ENCODE measurements at places on chromosomes 5 and 9.

- no peak for DNase-seq
Measured at GRCh38 chr5:38190111-38190510, 68.2 kb upstream of the EGFLAM start.

DNA sequence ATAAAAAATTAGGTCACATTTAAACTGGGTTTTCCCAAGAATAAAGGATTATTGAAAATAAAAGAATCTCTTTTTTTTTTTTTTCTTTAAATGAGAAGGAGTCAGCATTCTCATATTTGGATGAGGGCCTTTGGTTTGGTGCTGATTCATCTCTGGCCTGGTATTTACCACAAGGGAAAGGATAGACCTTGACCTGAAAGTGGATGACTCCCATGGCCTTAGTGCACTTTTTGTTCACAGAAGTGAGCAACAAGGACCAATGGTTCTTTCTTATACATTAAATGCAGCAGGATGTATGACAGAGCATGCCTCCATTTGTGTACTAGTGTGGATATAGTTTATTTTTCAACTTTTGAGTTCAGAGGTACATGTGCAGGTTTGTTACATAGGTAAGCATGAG is 6.9 kb downstream of the YTHDC2 start:
- no peak for DNase-seq

DNA sequence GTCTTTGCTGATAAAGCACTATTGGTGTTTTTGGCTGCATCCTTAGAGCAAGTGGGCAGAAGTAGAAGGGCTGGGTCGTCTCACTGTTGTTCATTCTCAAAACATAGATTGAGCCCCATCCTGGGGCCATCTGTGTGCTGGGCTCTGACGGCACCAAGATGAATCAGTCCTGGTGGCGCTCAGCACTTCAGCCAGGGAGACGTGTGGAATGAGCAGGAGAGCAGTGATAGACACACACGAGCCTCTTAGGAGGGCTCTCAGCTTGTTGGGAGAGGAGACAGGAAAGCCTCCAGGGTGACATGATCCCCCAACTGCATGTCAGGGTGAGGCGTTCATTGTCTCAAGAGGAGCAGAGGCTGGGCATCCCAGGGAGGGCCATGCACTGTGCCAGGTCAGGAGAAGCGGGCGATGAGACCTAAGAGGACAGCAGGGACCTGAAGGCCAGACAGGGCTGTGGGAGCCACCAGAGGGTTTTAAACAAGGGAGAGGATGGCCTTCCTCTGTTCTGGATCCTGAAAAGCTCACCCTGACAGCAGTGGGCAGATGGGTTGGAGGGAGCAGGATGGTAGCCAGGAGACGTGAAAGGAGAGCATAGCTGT is 115.8 kb downstream of the DAB2IP start:
- no peak for DNase-seq

DNA sequence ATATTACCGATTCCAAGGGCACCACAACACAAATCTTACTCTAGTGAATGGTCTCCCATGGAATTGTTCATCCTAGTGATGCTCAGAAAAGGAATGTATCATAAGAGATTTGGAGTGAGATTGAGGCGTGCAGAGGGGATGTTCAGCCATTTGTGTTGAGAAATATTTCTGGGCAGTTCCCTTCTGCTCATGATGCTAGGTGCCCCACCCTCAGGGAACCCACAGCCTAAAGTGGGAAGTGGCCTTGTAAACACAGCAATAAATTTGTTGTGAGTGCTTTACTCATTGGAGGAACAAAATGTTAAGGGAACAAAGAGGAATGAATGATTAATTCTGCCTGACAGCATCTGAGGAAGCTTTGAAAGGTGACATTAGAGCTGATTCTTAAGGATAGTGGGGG is 129.9 kb downstream of the TLE4 start:
- DNase-seq = no peak

- DNase-seq = no peak
Measured at GRCh38 chr9:116096046-116096445, 57.5 kb upstream of the PAPPA start.

GRCh38 chr9:69996967-69997366 is 46.7 kb upstream of the MAMDC2 start:
- DNase-seq = no peak

DNA sequence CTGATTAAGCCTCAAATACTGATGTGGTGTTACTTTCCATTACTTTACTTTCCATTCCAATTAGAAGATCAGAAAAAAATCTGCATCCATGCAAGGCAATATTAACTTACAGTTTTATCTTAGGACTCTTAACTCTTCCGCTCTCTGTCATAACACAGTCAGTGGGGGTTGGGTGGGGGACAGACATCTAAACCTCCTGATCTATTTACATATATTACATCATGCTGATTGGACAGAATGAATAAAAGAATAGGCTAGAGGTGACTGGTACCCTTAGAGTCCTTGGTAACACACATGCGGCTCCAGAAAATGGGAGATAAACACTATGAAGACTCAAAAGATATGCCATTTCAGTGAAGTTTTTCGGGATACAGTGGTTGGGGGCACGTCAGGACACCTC is 27.6 kb downstream of the RAPGEF6 start:
- DNase-seq = no peak

DNA sequence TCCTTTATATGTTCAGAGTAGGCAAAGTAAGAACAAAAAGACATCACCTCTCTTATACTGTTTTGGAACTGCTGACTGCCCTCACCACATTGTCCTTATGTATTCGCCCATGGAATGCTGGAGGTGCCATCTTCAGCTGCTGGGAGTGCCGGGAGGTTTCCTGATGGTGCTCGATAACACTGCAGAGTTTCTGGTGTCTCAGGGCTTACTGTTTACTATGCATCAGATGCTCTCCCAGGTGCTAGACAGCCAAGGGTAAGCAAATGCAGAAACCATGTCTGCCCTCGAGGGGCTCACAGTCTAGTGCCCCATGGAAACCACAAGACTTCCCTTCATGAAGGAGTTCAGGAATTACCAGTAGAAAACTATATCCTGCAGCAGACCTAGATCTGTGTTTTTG is 70.1 kb upstream of the SMIM23 start:
- DNase-seq = no peak

GRCh38 chr5:143588933-143589662 is 185.6 kb upstream of the NR3C1 start:
- DNase-seq = no peak

DNA sequence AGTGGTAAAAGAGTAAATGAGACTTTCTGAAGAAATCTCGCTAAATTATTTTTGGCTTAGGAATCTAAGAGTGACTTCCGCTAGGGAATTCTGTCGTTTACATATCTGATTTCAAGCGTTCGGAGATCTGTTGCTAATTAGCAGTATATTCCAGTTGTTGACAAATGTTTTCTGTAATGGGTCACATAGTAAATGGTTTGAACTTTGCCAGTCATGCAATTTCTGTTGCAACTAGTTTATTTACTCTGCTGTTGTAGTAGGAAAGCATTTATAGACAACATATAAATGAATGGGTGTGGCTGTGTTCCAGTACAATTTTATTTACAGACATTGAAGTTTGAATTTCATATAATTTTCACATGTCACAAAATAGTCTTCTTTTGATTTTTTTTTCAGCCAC is 57.4 kb upstream of the JAK2 start:
- no peak for DNase-seq

DNA sequence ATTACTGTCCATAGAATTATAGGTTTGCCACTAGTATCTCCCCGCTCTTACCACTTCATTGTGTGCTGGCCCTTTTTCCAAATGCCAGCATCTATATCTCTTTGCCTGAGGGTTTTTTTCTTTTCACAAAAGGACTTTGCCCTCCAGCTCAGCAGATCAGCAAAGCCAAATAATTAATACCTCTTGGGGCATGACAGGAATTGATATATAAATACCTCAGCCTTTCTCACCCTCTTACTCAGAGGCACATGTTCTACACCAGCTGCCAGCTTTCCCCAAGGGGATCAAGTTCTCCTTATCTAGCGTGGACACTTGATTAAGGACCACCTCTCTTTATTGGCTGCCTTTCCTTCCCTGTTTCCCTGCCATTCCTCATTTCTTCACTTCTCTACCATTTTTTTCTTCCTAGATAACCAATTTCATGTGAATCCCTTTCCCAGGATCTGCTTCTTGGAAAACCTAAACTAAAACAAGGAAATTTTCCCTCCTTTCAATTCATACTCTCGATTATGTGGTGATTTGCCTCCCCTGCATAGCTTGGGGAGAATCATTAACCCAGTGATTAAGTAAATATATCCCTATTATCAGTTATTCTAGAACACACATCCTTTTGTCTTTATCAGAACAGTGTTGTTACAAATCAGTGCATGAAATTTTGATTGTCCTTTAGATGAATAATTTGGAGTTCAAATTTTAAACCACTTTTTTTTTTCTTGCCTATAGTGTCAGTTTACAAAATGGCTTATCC is 6.9 kb upstream of the NUDT12 start:
- DNase-seq = no peak

GRCh38 chr9:129944506-129945116 is 98.4 kb downstream of the FNBP1 start:
- peak; percentile 74 for DNase-seq

- DNase-seq = no peak
Measured at GRCh38 chr5:53895091-53895683, 334.7 kb downstream of the NDUFS4 start.

- DNase-seq = no peak
Measured at GRCh38 chr5:173055722-173055982, 500 bp upstream of the CREBRF start.

DNA sequence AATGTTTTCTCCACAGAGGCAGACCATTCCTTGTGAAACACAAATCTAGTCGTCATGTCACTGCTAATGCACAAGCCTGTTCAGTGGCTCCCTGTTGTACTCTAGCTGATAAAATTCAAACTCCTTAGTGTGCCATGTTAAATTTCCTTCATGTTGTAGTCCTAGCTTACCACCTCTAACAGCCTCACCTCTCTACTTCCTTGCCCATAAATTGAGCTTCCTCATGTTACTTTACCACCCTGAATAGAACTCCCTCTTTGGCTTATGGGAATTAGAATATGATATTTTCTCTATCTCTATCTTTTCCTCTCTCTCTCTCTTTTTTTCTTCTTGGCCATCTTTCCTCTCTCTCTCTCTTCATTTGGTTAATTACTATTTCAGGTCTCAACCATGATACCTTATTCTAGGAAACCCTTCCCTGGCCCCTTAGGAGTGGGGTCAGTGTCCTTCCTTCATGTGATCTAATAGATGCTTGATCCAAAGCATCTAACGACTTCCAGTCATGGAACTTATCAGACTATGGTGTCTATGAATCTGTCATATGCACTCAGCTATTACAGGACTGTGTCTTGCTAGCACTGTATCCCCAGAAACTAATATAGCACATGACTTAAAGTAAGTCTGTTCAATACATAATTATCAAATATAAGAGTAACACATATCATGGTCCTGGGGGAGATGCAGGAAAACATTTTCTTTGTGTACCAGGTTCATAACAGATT is 31.5 kb upstream of the ALDH1A1 start:
- no peak for DNase-seq

DNA sequence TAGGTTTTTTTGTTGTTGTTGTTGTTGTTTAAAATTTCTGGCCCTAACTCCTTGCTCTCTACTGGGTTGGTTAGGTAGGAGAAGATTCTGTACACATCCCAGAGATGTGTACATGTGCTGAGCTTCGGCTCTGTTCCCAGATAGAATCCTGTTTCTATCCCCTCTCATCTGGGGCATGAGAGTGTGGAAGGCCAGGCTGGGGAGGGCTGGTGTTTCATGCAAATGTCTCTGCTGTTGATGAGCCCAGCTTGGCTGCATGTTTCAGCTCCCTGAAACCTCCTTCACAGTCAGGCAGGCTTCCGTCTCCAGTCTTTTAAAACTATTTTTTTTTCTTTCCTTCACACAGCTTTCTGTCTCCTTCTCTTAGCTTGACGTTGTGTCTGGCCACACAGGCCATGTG is 526.9 kb upstream of the KLF4 start:
- no peak for DNase-seq

DNA sequence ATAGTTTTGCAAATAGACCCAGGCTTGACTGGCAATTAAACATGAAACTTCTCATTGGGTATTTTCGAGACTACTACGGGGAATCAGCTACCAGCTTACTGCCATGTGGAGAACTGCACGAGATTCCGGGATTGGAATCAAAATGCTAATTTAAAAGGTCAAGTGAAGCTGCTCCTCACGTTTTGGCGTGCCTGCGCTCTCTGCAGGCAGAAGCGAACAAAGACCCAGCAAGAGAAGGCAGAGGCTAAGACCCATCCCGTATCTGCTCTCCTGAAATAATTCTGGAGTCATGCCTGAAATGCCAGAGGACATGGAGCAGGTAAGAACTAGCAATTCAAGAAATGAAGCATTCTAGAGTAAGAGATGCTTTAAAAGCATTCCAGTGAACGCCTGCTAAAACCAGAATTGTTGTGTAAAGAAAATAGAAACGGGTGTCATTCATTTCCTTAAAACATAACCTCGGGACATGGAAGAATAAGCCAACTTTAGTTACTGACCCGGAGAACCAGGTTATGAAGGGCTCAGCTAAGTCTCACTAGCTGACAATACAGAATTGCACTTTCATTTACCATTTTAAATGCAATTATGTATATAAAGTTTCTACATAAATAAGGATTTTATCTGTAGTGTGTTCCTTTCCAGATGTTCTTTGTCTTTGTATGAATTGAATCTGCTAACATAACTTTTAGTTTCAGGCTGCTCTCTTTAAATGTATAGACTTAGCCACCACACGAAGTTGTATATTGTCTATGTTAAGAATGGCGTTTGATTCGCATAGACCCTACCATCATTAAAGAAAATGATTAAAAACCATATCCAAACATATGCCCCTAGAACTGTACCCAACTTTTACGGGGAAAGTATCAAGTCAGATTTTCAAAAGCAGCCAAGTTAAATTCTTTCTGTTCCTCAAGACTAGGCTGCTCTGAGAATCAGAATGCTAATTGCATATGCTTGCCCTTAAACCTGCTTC is 2.0 kb upstream of the MAT2B start:
- DNase-seq = peak; percentile 36

- no peak for DNase-seq
Measured at GRCh38 chr9:136707849-136708517, 4.4 kb upstream of the DIPK1B start.

DNA sequence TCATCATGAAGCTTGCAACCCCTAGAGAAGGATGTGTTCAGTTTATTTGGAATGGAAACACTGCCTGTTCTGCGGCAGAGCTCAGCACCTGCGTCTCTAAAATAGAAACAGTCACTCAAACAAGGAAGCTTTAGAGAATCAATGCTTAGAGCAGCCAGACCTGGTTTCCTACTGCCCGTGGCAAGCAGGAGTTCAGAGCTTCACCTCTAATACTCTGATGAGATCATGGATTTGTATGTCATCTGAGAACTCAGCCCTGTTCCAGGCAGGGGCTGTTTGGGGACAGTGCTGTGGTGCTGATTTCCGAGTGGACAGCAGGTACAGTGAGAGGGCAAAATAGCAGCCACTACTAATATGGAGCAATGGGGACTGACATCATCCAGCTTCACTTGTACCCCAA is 236.0 kb upstream of the IRX1 start:
- DNase-seq = no peak

GRCh38 chr5:38666668-38667498 is 110.4 kb upstream of the LIFR start:
- DNase-seq = no peak

DNA sequence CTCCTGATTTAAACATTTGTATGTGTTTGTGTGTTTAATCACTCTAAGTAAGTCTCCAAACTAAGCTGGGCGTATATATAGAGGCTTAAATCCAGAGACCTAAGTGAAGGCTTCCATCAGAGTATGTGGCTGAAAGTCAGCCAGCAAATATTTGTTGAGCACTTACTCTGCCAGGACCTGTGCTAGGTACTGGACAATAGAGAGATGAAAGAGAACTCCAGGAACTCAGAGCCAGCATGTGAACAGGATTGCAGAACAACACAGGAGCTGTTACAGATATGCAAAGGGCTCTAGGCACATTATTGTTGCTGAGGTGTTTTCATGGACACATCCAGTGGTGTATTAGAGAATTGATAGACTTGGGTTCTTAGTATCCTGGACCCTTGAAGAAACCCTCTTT is 4.7 kb upstream of the BNIP1 start:
- no peak for DNase-seq

Data from naive thymus-derived CD4-positive, alpha-beta T cell (primary cell).